ENCODE measurements at places on chromosomes 12 and 14. TPM values are rescaled to one million over a fixed set of nuclear protein-coding genes. Genes with fewer than 3 reads are reported as not detected.

DNA sequence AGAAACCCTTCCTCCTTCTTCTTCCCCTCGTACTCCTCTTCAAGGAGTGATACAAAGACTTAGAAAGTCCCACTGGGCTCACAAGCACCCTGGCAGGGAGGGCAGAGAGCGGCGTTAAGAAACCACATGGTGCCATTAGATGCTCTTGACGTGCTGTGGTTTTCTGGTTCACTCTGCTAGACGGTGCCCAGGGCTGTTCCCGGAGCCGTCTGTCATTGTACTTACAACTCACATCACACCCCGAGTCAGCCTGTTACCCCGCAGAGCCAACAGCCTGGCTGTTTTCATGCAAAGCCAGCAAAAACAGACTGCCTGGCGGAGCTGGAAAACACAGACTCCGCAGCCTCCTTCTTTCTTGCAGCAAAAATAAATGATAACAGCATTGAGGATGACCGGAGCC, 232.6 kb upstream of the TBX3 start:
- DNase-seq: no peak

DNA sequence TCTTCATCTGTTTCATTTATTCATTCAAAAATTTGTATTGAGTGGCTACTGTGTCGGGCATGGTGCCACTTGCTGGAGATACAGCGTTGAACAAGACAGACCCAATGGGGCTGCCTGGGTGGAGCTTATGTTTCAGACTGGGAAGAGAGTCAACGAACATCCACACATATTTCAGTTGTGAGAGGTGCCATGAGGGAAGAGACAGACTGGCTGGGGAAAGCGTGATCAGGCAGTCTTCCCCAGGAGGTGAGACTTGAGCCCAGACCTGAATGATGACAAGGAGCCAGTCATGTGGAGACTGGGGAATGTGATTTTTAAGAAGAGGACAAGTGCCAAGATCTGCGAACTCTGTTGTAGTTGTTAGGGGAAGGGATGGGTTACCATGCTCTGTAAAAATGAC, 12.2 kb downstream of the BICD1 start:
- no peak for DNase-seq

- DNase-seq: no peak
Observed at GRCh38 chr12:99627459-99627858, 20.1 kb upstream of the GARIN6 start.

The SERPINA4 gene
- total RNA-seq: not detected

DNA sequence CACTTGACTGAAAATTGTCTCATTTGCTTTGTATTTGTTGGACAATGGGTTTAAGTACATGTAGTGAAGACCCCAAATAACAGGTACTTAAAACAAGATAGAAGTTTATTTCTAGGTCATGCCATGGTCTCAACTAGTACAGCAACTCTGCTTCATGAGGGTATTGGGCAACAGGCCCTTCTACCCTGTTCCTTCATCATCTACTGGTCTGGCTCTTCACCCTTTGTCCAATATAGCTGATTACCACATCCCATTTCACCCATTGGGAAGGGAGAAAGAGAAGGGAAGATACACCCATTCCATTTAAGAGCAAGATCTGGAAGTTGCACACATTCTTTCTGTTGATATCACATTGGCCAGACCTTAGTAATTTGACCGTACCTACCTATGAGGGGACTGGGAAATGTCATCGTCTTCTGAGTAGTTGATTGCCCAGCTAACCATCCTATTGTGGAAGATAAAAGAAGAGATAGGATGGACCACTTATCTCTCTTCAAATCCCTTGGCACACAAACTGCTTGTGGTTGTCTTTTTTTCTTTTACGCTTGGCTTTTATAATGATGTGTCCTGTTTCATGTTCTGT, 104.6 kb downstream of the DIP2B start:
- DNase-seq: no peak

The MARCHF9 gene
- 2.1 TPM for total RNA-seq

GRCh38 chr14:57009585-57010515, 199.6 kb upstream of the OTX2 start:
- no peak for DNase-seq

DNA sequence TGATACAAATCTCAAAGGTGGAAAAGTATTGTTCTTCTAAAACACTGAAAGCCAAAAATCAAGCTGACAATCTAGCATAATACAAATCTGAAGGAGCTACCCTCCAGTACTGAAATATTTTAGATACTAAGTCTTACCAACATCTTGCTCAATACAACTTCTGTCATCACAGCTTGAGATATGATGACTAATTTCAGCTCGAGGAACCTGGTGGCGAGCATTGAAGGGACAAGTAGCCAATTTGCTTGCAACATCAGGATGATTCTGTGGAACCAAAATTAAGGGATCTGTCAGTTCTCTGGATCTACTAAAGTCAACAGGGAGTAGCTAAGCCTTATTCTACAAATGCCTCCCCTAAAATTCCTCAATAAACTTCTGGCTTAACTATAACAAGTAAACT, 10.4 kb downstream of the GTSF1 start:
- DNase-seq: peak; percentile 94

DNA sequence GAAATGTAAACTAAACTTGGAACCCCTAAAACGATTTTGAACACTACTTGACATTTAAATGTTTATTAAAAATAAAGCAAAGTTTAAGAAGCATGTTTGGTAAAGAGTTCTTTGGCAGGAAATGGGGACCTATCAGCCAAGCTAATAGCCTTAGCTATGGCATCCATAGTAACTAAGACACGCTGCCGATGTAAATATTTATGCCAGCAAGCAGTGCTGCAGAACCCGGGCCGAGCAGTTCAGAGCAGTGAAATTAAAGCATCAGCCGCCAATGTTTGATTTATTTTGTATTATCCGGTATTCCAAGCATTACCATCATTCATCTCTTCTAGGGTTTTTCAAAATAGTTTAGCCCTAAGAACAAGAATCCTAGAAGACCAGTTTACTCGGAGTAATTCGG, 61.6 kb downstream of the PPP2R5C start:
- no peak for DNase-seq

DNA sequence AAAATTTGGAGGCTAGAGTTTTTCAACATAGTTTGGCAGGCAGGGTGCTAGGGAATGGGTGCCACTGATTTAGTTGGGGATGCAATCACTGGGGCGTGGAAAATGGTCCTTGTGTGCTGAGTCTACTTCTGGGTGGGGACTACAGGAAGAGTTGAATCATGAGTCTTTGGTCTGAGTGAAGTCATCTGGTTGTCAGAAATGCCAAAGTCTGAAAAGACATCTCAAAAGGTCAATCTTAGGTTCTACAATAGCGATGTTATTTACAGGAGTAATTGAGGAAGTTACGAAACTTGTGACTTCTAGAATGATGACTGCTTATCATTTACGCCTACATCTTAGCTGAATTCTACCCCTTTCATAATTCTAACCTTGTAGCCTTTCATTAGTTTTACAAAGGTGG, 209.1 kb downstream of the NUBPL start:
- DNase-seq: peak; percentile 23

DNA sequence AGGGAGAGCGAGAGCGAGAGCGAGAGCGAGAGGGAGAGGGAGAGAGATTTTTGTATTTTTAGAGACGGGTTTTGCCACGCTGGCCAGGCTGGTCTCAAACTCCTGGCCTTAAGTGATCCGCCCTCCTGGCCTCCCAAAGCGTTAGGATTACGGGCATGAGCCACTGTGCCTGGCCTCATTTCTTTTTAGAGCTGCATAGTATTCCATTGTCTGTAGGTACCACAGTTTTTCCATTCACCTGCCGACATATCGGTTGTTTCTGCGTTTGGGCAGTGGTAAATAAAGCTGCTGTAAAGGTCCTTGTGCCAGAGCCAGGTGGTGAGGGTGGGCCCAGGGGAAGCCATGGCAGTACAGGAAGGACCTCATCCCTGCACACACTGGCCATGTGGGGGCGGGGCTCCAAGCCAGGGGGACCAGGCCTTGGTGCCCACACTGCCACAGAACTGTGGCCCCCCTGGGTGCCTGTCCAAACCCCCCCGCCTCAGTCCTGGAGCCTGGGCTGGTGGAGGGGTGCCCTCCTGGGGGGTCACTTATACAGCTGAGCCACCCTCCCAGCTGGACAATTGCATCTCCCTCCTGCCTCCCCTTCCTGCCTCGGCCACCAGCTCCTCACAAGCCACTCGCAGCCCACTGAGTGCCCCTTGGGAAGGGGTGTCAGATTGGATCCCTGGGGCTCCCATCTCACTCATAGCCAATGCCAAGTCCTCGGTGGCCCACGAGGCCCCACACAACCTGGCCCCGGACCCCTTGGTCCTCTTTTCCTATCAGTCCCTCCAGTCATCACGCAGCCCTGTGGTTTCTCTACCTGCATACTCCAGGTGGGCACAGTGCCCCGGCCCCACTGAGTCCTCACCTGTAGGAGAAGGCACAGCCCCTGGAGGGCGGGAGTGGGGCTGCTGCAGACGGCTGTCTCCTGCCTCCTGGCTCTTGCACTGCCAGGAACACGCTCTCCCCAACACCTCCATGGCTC, 1.7 kb upstream of the PUS1 start:
- DNase-seq: no peak

DNA sequence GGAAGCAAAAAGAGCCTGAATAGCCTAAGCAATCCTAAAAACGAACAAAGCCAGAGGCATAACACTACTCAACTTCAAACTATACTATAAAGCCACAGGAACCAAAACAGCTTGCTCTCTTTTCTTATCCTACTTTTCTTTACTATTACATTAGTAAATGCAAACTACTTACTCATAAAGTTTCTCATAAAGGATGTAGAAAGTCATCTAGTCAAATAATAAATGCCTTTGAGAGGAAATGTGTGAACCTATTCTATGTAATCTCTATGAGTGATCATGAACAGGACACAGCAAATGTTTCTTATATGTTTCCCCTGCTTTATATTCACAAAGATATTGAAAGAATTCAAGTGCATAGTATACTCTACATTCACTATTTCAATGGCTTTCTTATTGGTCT, 176.9 kb upstream of the MDGA2 start:
- DNase-seq: no peak

GRCh38 chr12:31896514-31897039, 62.6 kb upstream of the RESF1 start:
- DNase-seq: peak; percentile 86

- no peak for DNase-seq
Observed at GRCh38 chr14:69753860-69754259, 13.1 kb upstream of the SRSF5 start.

DNA sequence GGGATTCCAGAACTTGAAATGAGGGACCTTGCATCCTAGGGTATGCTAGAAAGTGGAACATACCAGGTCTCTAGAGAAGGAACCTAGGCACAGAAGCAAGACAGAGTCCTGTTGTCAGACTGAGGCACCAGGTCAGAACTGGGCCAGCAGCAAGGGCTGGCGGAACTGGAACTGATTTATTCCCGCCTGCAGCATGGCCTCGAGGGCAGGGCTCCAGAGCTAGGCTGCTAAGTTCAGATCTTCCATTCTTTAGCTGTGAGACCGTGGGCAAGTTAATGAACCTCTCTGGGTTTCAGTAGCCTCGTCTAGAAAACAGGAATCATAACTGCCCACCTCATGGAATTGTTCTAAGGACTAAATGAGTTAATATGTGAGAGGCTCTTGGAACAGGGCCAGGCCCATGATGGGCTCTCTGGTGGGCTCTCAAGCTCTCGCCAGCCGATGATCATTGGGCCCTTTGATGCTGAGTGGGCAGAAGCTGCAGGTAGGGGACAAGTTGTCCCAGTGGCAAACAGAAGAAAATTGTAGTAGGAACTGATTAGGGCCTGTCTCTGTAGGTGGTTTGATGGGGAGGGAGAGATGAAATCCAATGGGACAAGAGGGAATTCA, 199.8 kb downstream of the ZFP36L1 start:
- no peak for DNase-seq

The PRR4 gene
- total RNA-seq: 3.4 TPM

- no peak for DNase-seq
Observed at GRCh38 chr14:70077720-70078119, 111.0 kb downstream of the SLC8A3 start.

The LRTM2 gene
- not detected for total RNA-seq

The PLEKHD1 gene
- not detected for total RNA-seq

The GCH1 gene
- total RNA-seq: 1.9 TPM

DNA sequence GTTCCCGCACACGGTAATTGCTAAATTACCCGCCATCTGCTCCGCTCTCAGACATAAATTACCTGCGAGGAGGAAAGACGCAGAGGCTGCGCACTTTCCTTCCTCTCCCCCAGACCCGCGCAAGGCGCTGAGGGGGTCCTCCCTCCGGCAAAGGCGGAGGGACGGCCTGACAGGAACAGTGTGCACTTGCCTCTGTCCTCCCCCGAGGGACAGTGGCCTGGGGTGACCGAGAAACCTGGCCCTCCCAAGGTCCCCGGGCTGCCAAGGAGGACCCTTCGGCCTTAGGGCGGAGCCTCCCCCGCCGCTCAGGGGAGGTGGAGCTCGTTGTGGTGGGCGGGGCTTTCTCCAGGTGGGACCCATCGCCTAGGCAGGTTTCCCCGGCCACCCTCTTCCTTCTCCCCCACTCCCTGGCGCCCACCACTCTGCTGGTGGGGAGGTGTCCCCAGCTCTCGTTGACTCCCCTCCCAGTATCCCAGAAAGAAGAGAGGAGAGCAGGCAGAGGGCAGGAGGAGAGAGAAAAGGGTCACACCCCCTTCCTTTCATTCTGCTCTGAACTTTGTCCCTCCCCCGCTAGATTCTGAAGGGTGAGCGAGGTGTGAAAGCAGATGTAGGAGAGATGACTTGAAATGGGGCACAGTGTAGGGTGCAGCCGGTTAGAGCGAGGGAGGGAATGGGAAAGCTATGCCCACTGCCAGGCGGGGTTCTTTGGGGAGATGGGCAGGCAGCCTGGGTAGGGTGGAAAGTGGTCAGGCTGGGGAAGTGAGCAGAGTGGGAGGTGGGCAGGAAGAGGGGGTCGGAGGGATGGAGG, 11.4 kb upstream of the CALCOCO1 start:
- no peak for DNase-seq

GRCh38 chr12:110543965-110544364, 39.2 kb downstream of the PPTC7 start:
- DNase-seq: no peak

The ZFHX2 gene
- total RNA-seq: 0.41 TPM

The SLC25A21 gene
- total RNA-seq: 1.2 TPM

- DNase-seq: no peak
Observed at GRCh38 chr12:131113568-131114270, 160.0 kb downstream of the ADGRD1 start.

DNA sequence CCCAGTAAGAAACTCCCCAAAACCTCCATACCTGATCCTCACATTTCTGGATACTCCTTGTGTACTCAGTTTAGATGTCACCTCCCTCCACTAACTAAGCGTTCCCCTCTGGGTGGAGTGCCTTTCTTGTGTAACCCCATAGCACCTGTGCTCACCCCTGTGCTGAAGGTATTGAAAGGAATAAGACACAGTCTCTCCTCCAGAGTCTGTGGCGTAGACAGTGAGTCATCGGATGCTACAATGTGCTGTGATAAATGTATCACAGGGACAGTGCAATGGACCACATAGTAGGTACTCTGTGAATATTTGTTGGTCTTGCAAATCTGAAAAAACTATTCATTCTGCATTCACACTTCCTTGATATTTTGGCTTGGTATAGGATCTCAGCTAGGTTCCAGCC, 30.8 kb downstream of the TSPAN9 start:
- no peak for DNase-seq

DNA sequence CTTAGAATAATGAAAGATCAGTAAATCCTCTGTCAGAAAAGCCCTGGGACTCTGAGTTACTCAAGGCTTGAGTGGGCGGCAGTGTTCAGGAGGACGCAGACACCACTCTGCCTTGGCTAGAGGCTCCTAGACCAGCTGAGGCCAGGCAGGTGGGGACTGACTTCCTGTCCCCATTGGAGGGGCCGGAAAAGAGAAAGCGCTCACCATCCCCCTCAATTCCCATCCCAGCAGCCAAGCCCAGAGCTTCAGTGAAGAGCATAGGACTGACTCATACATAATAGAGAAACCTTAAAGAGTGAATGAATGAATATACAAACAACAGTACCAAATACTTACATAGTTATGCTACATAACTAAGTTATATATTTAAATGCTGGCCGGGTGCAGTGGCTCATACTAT, 62.0 kb downstream of the PLEKHG7 start:
- DNase-seq: no peak

The RHOF gene
- total RNA-seq: 10.9 TPM
